ENCODE measurements at places on chromosomes 6 and 20.

DNA sequence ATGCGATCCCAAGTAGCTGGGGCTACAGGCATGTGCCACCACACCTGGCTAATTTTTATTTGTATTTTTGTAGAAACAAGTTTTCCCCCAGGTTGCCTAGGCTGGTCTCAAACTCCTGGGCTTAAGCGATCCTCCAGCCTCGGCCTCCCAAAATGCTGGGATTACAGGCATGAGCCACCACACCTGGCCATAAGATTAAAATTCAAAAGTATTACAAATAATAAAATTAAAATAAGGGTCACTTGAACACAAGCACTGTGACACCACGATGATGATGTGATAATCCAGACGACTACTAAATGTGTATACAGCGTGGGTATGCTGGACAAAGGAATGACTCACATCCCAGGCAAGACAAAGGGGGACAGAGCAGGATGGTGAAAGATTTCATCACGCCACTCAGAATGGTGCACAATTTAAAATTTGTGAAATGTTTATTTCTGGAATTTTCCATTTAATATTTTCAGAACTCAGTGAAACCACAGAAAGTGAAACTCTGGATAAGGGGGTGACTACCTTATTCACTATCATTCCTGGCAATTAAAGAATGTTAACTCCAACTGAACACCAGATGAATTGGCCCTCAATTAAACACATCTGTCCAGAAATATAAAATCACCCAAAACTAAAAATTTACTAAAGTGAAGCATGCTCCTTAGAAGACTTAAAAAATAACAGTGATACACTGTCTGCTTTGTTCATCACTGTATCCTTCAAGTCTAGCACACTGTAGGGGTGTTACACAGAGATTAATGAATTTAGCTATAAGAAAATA lies 13.1 kb downstream of the B4GALT5 start:
- DNase-seq, result peak; percentile 40

DNA sequence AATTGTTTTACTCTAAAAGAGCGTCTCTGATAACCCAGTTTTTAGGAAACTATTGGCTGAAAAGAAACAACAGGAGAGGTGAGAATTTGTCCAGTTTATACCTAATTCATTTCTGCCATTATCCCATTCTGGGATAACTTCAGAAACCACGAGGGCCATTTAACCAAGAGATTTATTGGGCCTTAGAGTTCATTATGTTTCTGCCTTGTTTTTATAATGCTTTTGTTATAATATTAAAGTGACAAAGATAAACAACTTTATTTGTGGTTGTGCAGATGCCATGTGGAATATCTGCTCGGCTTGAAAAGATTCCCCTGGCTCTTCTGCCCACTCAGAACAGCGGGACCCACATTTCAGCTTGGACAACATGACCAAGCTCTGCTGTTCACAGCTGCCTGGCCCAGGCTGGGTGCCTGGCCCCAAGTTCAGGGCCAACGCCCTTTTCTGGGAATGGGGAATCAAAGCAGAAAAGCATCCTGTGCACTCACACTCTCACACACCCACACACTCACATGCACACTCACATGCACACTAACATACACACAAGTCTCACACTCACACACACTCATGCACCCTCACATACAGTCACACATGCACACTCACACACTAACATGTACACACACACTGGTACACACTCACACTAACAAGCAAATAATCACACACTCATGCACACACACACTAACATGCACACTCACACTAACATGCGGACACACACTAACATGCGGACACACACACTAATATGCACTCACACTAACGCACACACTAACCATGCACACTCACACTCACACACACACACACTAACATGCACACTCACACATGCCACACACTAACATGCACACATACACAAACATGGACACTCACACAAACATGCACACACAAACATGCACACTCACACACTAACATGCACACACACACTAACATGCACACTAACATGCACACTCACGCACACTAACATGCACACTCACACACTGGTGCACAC lies 86.7 kb upstream of the NEDD9 start:
- no peak for DNase-seq

DNA sequence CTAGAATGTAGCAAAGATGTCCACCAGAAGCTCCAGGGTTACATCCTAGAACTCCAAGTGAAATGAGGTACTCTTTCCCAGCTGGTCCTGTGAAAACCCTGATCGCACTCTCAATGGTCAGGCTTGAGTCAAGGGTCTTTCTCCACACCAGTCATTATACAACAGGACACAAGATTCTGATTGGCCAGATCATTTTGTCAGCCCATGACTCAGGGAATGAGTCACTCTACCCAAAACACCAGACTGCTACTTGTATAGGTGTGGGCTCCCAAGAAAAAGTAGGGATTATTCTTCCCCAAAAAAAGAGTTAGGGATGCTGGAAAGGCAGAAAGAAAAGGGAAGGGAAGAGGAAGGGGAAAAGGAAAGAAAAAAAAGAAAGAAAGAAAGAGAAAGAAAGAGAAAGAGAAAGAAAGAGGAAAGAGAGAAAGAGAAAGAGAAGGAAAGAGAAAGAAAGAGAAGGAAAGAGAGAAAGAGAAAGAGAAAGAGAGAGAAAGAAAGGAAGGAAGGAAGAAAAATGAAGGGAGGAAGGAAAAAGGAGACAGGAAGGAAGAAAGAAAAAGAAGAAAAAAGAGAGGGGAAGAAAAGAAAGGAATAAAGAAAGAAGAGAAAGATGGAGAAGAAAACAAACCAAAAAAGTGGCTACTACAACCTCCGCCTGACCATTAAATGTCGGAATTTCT lies 30.5 kb downstream of the ANKEF1 start:
- DNase-seq, result no peak

DNA sequence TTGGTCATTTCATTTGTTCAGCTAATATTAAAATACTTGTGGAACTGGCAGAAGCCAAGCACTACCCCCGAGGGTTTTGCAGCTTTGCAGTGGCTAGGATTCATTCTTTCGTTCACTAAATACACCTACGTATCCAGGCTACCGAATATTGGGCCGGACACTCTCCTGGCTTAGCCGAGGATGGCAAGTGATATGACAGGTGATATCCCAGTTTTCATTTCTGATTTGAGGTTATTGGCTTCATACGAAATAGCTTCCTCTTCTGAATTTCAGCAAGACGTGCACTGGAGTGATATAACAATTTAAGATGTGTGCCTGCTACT lies 536 bp upstream of the MTFR2 start:
- no peak for DNase-seq

DNA sequence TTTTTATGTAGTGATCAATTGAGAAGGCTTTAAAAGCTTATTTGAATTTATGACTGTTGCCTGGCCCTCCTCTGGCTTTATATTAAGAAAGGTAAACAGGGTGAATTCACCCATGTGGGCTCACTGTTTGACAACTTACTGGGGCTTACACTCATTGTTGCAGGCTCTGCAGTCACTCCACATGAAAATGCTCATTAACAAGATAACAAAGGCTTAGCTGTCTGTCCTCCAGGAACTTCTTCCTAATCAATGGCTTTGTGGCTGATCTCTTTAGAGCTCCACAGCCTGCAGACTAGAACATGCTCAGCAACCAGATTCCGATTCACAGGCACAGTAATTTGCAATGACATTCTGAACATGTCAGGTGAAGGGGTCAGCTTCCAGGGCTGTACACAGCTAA lies 323.2 kb upstream of the MAN1A1 start:
- no peak for DNase-seq

DNA sequence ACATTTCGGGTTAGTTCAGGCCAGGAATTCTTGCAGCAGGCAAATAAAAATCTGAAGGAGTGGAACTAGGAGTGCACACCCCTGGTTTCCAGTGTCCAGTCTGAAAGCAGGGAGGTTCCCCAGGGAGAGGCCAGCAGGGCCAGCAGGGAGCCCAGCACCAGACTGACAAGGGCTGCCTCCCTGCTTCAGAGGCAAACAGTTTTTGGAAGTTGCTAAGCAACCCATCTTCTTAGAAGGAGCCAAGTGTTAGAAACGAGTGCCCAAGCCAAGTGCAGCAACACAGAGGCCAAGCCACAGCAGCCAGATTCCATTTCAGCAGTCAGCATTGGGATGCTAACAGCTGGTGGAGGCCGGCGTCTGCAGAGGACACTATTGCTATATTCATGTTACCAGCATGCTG lies 179.1 kb downstream of the SYNDIG1 start:
- DNase-seq, result no peak

DNA sequence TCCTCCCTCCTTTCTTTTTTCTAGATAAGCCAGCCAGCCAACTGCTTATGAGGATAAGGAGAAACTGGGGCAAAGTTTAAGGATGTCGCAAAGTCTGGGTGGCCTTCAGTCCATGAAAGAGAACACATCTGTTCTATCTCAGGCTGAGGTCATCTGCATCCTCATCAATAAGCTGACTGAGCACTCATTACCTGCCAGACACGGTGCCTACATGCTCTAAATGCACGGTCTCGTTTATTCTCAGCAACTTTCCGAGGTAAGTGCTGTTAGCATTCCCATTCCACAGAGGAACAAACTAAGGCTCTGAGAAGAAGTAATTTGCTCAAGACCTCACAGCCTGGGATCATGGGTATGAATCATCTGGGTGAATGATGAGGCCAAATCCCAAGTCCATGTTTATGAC lies 133.1 kb downstream of the BCAS1 start:
- peak; percentile 35 for DNase-seq

- no peak for DNase-seq
Measured at GRCh38 chr6:36329798-36330291, 6.8 kb downstream of the BNIP5 start.

- peak; percentile 55 for DNase-seq
Measured at GRCh38 chr6:15948930-15949900, 179.7 kb upstream of the MYLIP start.

DNA sequence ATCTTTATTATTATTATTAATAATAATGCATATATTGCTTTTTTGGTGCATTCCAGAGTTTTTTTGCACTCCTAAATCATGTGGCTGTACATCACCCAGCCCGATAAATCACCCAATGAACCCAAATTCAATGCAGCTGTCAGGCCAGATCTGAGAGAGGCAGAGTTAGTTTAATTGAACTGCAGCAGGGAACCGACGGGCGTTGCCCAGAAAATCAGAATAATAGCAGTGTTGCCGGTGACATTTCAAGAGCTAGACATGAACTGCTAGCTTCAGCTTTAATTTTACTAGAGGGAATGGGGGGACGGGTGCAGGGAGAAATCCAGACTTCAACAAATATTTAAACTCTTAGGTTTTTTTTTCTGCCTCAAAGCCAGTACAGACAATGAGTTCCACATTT lies 135.0 kb downstream of the CLIC5 start:
- no peak for DNase-seq

GRCh38 chr6:165597821-165598220 lies 65.2 kb downstream of the PDE10A start:
- DNase-seq, result no peak

DNA sequence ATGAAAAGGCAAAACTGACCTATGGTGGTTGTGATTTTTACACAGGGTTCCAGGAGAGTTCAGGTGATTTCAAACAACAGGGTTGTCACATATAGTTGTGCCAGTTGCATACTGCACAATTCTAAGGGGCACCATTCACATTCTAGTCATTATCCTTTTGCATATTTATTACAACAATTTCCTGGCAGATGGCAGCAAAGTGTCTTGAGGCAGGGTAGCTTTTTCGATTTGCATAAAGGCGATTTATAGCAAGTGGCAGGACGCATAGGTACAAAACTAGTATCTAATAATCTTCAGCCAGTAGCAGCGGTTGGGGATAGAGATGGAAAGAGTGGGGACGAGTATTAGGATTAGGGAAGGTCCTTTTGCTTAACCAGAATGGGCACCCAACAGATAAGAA lies 46.5 kb upstream of the TRAF3IP2 start:
- DNase-seq, result no peak

GRCh38 chr20:6277661-6278240 lies 154.9 kb upstream of the FERMT1 start:
- DNase-seq, result no peak

DNA sequence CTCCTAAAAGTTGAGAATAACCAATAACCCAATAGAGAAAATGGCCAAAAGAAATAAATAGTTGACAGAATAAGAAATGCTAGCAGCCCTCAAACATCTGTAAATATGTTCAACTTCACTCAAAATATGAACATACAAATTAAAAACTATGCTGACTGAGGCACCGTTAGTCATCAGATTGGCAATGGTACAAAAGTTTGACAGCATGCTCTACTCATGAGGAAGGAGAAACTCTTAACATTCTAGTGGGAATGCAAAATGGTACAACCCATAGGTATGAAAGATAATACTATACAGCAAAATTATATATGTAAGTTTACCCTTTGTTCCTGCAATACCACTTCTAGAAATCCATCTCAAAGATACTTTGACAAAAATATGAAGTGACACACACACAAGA lies 1.6 kb upstream of the ZSCAN12 start:
- DNase-seq, result peak; percentile 43

GRCh38 chr6:97460394-97461080 lies 177.5 kb upstream of the MMS22L start:
- DNase-seq, result no peak

DNA sequence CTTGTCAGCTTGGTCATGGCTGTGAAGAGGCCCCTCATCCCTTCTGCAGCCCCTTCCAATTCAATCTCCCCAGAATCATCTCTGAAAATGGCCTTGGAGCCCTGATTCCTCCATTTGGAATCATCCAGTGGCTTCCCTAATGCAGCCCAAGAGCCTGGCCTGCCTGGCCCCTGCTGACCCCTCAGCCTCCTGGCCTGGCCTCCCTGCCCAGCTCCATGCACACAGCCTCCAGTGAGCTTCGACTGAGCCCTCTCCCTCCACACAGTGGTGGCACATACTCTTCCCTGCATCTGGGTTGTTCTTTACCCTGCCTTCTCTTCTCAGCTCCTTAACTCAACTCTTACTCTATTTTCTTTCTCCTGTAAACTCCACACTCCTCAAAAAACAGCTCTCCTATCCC lies 120.9 kb downstream of the ANKRD60 start:
- DNase-seq, result no peak

GRCh38 chr20:40676491-40677269 lies 12.4 kb downstream of the MAFB start:
- DNase-seq, result no peak

- DNase-seq, result no peak
Measured at GRCh38 chr6:149888659-149889058, 9.3 kb downstream of the RAET1E start.

- DNase-seq, result no peak
Measured at GRCh38 chr20:50895111-50895830, 36.0 kb downstream of the ADNP start.

DNA sequence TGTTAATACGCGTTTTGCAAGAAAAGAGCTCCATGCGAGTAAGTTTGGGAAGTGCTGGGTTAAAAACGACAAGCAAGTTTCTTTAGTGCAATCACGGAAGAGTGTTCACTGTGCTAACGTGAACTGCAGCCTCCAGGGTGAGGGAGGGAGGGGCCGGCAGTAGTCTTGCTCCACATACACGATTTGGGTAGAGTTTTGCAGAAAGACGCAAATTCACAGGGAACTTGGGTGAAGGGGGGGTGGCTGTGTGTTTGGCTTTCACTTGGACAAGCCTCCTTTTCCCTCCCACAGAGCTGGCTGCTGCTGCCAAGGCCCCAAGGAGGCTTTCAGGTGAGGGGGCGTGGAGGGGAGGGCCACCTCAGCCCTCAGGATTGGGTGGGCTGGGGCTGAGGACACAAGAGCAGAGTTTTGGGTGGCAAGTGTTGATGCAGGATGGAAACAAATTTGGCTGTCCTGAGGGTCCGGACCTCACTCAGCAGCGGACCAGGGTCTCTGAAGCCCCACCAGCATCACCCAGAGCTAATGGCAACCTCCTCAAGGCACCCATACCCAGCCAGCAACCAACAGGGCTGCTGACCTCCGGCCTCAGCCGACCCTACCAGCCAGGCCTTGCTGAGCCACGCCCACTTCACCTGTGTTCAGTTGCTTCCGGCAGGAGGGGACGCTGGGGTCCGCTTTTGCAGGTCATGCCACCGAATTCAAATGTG lies 204.5 kb downstream of the ERMARD start:
- DNase-seq, result no peak

Data from K562 (cell line).